ENCODE measurements at places on chromosomes 16 and 17. TPM values are rescaled to one million over a fixed set of nuclear protein-coding genes. Genes with fewer than 3 reads are reported as not detected.
A peak's percentile ranks its signal among the peaks of the same experiment; 100 is the strongest.

DNA sequence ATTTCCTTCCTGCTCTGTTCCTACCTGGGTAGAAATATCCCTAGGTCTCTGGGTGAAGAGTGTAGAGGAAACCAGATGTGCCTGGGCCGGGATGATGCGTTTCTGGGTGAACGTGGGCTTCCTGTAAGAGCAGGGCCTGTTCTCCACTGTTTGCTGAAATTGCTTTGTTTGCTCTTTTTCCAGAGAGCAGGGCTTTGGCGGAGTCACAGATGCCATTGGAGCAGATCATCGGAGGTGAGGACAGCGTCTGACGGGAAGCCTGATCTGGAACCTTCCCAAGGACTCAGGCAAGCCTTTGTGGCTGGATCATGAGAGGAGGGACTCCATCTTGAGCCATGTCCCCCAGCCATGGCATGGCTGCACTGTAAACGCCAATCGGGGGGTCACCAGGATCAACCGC is 15.4 kb downstream of the DHODH start:
- no peak for DNase-seq

- no peak for DNase-seq
Observed at GRCh38 chr16:86257546-86257945, 252.8 kb upstream of the FOXF1 start.

DNA sequence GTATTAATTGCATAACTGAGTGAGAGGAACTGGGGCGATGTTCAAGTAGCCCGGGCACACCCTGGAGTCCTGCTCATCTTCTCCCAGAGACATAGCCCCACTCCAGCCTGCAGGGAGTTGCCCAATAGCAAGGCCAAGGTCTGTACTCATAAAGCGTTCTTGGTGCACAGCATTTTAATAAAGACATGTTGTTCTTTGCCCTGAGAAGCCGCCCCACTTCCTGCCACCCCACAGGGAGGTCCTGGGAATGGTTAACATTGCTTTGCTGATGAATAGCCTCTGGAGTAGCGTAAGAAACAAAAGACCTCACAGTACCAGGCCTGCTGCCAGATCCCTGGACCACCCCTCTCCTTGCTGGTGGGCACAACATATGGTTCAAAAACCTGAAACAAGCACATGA is 21.6 kb upstream of the CDH1 start:
- DNase-seq = no peak

DNA sequence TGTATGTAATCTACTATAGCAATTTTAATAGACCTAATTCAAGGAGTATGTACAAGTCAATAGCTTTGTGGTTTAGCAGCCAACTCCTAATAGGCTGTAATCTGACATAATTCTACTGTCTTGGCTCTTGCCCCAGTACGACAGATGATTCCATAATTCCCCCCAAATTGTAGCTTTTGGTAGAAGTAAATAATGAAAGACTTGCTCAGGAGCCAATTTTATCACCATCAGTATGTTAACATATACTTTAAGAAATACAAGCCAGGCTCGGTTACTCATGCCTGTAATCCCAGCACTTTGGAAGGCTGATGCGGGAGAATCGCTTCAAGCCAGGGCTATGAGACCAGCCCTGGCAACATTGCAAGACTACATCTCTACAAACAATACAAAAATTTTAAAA is 53.9 kb downstream of the AP2B1 start:
- DNase-seq = no peak

HEXIM1 gene
- total RNA-seq = 9.2 TPM

KRT36 gene
- total RNA-seq = not detected

DNA sequence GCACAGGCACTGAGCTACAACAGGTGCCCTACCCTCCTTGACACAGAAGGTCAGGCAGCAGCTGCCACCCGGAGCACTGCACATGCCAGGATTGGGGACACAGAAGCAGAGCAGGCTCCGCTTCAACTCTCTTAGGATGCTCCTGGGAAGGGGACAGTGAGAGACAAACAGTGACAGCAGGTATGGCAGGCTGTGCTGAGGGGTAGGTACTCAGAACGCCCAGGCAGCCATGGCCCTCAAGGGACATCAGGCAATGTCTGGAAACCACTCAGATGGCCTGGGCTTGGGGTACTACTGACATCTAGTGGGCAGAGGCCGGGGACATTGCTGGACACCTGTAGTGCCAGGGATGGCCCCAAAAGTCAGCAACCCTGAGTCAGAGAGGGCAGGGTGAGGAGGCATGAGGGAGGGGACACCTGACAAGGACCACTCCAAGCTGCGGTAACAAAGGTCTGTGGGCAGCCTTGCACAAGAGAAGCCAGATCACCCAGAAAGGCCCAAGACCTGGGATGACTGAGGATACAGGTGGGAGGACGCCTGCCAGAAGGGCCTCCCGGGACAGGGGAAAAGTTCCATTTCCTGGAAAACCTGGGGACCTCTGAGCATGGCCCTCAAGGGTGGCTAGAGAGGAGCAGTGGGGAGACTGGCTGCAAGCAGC is 21.2 kb downstream of the PEMT start:
- peak; percentile 40 for DNase-seq

GRCh38 chr17:11608396-11608795 is 10.1 kb downstream of the DNAH9 start:
- DNase-seq = no peak

GRCh38 chr17:29434550-29434949 is 44.4 kb downstream of the TAOK1 start:
- DNase-seq = no peak

C1QBP gene
- total RNA-seq = 204 TPM

CCDC154 gene
- total RNA-seq = 0.41 TPM

GRCh38 chr17:2542456-2542855 is 30.8 kb upstream of the METTL16 start:
- DNase-seq = no peak

DNA sequence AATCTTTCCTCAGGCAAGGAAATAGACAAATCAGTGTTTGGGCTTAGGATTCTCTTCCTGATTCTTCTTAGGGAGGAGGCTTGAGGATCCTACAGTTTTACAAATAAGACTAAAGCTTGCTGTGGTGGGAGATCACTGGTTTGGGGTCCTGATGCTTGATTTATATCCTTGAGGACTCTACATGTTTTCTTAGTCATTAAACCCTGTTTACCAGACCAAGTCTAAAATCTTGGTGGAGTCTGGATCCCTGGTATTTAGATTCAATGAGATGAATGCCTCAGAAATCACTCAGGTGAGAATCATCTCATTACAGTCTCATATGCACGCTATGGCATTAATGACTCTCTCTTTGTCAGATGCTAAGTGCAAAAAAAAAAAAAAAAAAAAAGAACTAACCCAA is 304.3 kb upstream of the SALL1 start:
- DNase-seq = no peak

ABCC12 gene
- total RNA-seq = not detected

DPEP3 gene
- total RNA-seq = not detected

GRCh38 chr17:74016461-74016860 is 187.0 kb upstream of the RPL38 start:
- no peak for DNase-seq

DNA sequence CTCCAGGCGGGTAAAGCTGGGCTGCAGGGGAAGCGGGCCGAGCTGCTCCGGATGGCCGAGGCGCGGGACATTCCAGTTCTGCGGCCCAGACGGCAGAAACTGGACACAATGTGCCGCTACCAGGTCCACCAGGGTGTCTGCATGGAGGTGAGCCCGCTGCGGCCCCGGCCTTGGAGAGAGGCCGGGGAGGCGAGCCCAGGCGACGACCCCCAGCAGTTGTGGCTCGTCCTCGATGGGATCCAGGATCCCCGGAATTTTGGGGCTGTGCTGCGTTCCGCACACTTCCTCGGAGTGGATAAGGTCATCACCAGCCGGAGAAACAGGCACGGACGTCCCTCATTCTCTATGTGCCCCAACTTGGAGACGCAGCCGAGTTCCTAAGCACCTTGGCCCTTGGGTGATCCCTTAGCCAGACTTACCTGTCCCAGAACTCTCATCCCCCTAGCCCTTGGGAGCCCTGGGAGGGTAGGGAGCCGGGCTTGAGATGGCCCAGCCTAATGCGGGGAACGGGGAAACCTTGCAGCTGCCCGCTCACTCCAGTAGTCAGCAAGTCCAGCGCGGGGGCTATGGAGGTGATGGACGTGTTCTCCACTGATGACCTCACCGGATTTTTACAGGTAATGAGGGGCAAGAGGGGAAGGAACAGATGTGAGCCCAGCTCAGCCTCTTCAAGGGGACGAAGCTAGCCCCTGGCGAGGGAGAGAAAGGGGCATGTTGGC is 806 bp downstream of the MRM1 start:
- DNase-seq = peak; percentile 10

- DNase-seq = no peak
Observed at GRCh38 chr17:60602871-60603270, 2.9 kb downstream of the PPM1D start.

DNA sequence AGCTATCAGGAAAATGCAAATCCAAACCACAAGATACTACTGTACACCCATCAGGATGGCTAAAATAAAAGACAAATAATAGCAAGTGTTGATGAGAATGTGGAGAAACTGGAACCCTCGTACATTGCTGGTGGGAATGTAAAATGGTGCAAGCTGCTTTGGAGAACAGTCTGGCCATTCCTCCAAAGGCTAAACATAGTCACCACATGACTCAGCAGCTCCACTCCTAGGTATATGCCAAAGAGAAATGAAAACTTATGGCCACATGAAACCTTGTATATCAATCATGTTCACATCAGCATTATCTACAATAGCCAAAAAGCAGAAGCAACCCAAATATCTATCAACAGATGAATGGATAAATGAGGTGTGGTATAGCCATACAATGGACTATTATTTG is 28.5 kb downstream of the VAC14 start:
- peak; percentile 53 for DNase-seq

GRCh38 chr17:8941520-8941919 is 24.0 kb downstream of the PIK3R5 start:
- DNase-seq = no peak

DNA sequence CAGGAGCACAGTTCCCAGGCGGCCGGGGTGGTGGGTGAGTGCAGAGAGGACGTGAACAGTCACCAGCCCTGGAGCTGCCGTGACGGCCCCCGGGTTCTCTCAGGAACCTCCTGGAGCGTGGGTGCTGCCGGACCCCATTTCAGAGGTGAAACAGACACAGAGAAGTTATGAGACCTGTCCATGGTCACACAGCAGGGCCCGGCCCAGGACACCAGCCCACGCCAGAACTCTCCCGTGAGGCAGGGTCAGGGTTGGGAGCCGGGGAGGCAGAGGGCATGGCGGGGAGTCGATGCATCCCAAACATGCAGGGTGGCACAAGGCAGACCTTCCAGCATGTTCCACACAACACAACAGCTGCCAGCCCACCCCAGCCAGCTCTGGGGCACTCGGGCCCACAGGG is 3.8 kb upstream of the PVALEF start:
- DNase-seq = no peak

- no peak for DNase-seq
Observed at GRCh38 chr16:80085606-80086005, 455.2 kb upstream of the DYNLRB2 start.

DNA sequence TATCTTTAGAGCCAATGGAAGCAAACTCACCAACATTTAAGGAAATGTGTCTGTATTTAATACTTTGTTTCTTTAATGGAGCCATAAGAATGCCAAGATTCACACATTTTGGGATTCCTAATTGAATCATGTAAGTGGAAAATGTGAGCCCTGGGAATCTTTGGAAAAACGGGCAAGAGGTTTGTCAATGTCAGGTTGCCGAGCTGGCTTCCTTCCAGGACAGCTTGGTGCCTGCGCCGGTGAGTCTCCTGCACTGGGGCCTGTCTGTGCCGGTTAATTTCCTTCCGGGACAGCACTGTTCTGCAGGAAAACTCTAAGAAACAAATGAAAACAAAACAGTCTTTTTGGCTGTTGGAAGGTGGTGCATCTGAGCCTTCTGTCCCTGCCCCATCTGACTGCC is 210.6 kb downstream of the HAPSTR1 start:
- DNase-seq = no peak

CHST5 gene
- total RNA-seq = not detected

SOX15 gene
- total RNA-seq = 0.57 TPM

CDH11 gene
- total RNA-seq = 397 TPM

GRAP gene
- under 0.01 TPM for total RNA-seq

DNA sequence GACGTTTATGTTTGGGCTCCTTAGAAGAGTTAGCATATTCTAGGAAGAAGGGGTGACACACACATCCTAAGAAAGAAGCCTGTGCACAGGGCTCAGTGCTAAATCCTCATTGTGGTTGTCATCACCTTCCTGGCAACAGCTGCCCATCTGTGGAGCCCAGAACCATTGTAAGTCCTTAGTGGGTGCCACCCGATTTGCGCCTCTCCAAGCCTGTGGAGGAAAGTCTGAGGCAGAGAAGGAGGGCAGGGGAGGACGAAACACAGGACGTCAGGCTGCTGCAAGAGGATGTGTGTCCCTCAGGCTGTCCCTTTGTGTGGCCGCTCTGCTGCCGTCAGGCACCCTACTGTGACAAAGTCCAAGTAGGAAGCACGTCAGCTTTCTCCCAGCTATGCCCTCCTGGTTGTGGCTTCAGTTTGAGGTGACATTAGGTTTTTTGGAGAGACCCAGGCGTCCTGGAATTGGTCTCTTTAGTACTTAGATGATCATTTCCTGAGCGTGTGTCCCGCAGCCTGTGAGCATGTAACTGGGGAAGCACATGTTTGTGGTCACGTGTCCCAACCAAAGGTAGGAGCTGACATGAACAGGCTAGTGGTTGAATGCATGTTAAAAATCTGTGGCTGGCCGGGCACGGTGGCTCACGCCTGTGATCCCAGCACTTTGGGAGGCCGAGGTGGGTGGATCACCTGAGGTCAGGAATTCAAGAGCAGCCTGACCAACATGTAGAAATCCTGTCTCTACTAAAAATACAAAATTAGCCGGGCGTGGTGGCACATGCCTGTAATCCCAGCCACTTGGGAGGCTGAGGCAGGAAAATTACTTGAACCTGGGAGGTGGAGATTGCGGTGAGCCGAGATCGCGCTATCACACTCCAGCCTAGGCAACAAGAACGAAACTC is 10.7 kb downstream of the CLUAP1 start:
- DNase-seq = no peak

TCF25 gene
- total RNA-seq = 163 TPM

TOM1L2 gene
- 40.3 TPM for total RNA-seq

DNA sequence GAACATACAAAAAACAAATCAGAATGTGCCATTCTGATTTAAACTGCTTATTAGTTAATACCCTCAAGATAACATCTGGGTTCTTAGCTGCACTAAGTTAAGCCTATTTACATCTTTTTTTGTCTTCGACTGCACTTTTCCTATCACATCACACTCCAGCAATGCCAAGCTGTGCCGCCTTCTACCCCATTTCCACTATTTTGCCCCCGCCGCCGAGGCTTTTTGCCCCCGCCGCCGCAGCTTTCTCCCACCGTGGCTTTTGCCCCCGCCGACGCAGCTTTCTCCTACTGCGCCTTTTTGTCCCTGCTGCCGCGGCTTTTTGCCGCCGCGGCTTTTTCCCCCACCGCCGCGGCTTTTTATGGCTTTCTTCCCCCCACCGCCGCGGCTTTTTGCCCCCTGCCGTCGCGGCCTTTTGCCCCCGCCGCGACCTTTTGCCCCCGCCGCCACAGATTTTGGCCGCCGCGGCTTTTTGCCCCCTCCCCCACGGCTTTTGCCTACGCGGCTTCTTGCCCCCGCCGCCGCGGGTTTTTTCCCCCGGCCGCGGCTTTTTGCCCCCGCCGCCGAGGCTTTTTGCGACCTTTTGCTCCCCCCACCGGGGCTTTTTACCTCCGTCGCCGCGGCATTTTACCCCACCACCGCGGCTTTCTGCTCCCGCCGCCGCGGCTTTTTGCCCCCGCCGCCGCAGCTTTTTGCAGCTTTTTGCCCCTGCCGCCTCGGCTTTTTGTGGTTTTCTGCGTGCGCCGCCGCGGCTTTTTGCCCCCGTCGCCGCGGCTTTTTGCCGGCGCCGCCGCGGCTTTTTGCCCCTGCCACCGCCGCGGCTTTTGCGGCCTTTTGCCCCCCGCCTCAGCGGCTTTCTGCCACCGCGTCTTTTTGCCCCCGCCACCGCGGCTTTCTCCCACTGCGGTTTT is 331.4 kb upstream of the WSB1 start:
- no peak for DNase-seq

GRCh38 chr17:45857977-45858708 is 13.5 kb downstream of the SPPL2C start:
- peak; percentile 25 for DNase-seq

All from fibroblast of the aortic adventitia (primary cell).